ENCODE measurements at places on chromosomes 7 and 10.
A peak's percentile ranks its signal among the peaks of the same experiment; 100 is the strongest.

- DNase-seq, result no peak
Measured at GRCh38 chr7:95999481-95999880, 227.1 kb downstream of the DYNC1I1 start.

- DNase-seq, result no peak
Measured at GRCh38 chr7:89002981-89003956, 207.7 kb upstream of the TEX47 start.

GRCh38 chr7:82742163-82742562 is 298.6 kb upstream of the CACNA2D1 start:
- DNase-seq, result no peak

DNA sequence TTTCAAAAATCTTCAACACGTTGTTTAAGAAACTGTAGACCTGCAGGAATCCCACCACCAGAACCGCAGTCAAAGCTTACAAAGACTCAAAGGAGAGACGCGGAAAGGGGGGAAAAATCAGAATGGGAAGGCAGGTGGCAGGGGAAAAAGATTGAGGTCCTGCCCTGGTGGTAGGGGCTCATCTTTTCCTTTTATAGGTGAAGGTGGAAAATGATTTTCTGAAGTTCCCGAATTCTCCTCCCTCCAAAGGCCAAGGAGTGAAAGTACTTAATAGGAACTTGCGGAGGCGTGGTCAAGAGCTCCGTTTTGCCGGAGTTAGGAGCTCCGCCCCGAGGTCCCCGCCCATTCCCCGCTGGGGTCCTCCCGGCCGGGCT is 724 bp downstream of the BBIP1 start:
- DNase-seq, result peak; percentile 97

- DNase-seq, result no peak
Measured at GRCh38 chr7:35255443-35256255, 1.7 kb upstream of the TBX20 start.

- no peak for DNase-seq
Measured at GRCh38 chr10:10910634-10911033, 107.0 kb upstream of the CELF2 start.

- peak; percentile 82 for DNase-seq
Measured at GRCh38 chr7:92691578-92691977, 101.4 kb upstream of the FAM133B start.

DNA sequence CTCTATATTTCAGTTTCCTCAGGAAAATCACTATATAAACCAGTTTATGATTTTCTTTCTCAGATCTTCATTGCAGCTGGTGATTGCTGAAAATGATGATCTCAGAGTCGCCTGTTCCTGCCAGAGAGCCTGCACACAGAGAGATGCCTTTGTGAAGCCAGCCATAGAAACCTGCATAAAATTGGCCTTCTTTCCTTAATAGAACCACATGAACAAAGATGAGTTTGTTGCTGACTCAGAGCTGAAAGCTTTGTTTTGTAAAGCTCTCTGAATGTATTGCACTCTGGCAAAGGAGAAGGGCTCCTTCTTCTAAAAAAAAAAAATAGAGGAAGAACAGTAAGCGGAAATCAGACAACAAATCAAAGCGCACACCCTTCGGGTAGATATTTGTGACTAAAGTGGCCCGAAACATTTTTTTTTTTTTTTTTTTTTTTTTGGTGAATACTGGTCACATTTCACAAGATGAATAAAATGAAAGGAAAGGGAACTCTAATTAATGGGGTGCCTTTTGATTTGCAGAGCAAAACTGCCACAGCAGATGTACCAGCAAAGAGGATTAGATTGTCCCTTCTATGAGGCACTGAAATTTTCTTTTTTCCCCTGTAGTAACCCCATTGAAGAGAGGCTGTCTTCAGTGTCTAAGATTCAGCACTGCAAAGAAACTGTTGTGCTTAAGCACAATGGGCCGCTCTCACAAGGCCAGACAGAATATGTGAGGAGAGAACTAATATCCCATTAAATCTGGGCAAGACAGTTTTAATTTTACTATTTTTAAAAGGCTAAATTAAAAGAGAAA is 75.1 kb upstream of the PTPRZ1 start:
- no peak for DNase-seq

GRCh38 chr10:71290806-71291527 is 28.1 kb upstream of the SLC29A3 start:
- DNase-seq, result no peak

GRCh38 chr7:19030281-19030680 is 87.2 kb downstream of the TWIST1 start:
- peak; percentile 55 for DNase-seq

- peak; percentile 5 for DNase-seq
Measured at GRCh38 chr7:79090543-79090942, 362.9 kb downstream of the MAGI2 start.

All from fibroblast of skin of scalp (primary cell).